Thoracic aorta (tissue), 2 donors: ENCODE measurements at places on chromosomes 5 and 9.

DNA sequence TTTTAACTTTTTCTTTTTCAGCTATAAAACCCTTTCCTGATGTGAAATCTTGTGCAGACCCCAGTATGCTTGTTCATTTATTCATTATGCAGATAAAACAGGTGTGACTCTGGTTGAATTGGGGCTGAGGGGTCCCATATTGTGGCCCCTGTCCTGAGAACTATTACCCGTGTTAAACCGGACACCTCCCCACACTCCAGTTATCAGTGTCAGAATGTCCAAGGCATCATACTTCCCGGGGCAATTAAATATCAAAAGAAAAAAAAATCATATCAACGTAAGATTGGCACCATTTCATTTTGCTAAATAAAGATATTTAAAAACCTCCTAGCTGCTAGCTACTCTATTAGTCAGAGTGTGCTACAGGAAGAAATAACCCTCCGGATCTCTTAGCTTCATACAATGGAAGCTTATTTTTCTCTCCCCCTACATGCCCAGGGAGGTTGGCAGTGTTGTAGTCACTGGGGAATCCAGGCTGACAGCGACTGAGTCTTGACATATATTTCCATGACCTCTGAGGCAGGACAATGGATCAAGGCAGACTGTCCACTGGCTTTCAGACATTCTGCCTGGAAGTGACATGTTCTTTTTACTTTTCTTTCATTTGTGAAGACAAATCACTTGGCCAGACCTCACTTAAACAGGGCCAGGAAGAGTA lies 170.0 kb downstream of the SEC61B start:
- no peak for DNase-seq

DNA sequence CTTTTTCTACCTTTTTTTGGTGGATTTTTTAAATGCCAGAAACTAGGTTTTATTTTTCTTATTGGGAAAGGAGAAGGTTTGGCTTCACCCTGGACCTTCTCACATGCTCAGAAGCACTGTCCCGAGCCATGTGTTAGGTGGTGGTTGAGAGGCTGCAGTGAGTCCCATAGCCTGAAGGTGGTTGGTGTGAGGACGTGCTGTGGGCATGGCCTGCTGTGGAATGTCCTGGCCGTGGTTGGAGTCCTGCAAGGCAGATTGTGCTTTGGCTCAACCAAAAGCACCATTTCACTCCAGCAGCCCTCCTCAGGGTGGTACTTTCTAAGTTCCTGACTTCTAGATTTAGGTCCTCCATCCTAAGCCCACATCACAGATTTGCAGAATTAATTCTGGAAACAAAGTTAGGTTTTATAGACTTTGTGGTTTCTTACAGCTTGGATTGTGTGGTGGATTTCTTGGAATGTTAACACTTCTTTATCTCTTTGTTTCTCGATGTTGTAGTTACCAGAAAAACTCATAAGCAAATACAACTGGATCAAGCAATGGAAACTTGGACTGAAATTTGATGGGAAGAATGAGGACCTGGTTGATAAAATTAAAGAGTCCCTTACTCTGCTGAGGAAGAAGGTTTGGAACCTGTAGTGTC lies 22.6 kb downstream of the OTULIN start:
- DNase-seq, result no peak

- DNase-seq, result no peak
Observed at GRCh38 chr9:119284587-119285337, 84.5 kb downstream of the BRINP1 start.

DNA sequence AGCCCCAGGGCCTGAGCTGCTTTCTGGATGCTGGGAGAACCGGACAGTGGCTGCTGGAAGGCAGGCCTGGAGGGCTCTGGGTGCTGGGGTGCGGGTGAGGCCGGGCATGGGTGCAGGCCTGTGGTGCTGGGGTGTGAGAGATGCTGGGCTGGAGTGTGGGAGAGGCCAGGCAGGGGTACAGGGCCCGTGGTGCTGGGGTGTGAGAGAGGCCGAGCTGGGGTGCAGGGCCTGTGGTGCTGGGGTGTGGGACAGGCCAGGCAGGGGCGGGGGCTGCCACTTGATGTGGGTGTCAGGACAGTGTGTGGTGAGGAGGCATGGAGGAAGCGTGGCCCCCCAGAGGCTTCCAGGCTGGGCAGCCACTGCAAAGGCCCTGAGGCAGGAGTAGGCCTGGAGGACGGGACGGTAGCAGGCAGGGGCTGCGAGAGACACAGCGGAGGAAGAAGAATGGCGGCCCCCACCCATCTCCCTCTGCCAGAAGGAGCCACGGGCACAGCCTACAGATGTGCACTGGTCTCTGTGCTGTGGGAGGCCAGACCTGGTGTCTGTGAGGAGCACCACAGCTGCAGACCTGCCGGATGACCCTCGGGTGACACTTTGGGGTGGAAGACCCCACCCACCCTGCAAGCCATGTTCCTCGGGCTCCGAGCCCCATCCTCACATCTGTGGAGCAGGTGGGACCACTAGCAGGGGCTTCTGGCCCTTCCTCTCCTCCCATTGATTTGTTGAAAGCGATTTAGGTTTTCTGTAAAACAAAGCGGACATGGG lies 9.3 kb downstream of the NKD2 start:
- no peak for DNase-seq

DNA sequence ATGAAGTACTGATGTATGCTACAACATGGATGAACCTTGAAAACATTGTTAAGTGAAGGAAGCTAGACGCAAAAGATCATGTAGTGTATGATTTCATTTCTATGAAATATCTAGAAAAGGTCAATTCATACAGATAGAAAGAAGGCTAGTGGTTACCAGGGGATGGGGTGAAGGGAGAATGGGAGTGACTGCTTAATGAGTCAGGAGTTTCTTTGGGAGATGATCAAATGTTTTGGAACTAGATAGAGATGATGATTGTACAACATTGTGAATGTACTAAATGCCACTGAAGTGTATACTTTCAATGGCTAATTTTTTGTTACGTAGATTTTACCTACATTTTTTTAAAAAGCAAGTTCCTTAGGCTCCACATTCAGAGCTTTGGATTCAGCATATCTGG lies 14.9 kb upstream of the DELE1 start:
- DNase-seq, result no peak

DNA sequence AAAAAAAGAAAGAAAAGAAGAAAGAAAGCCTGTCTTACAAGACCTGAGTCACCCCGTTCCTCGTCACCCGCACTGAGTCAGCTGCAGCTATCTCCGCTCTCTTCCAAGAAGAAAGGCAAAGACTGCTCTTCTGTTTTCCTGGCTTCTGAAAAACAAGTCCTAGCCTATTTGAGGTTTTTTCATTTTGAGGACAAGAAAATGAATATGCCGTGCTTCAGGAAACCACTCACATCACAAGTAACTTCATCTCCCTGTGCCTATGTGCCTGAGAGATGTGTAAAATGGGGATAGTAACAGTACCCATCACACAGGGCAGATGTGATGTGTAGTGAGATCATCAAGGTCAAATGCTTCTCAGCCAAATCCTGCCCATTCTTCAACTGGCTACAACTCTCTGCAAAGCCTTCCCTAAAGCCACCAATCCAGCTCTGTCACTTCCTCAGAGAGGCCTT lies 78.4 kb downstream of the GLDC start:
- no peak for DNase-seq
